NCI-H1930 (cell line): ENCODE measurements at places on chromosomes 1 and 21.

GRCh38 chr1:11441211-11441952, 37.6 kb upstream of the DISP3 start:
- no peak for DNase-seq

DNA sequence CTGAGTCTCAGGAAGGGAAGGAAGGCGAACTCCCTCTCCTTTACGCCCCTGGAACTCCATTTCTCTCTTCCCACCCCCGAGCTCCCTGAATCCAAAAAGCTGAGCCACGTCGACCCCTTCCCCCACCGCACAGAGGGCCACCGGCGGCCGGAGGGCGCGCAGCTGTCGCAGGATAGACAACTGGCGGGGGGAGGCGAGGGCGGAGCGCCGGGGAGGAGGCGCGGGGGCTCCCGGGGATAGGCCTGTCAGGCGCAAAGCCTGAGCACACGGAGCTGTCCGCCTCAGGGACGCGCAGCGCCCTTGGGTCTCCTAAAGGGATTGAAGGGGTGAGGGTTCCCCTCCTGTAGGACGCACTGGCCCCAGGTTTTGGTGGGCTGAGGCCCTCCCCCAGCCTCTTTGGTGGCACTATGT, 752 bp upstream of the ACTA1 start:
- DNase-seq, result no peak

DNA sequence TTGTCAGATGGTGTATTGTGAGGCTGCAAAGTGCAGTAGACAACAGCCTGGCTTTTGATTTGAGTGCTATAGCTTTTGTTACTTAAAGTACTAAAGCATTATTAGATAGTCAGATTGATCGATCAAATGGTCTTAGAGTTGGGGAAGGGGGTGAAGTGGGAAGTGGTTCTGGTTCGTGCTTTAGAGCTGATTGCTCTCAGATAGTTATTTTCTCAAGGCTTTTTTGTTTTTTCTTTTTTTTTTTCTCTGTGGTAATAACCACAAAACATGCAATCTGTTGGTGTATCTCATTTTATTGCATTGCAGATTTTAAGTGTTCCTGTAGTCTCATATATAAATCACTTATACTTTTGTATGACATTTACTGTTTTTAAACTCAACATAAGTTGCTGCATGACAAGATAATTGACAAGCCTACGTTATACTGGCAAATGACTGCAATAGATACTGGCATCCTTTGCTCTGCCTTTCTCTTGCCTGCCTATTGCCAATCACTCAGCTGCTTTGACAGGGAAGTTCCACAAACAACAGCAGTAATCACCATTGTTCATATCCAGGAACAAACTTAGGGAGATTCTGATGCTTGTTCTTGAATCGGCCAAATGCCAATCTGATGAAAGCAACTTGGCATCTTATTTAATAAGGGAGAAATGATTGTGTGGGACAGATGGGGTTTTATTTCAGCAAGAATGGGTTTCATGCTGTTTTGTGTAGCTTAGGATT, 125.0 kb upstream of the B3GALT2 start:
- DNase-seq, result no peak

- DNase-seq, result no peak
Measured at GRCh38 chr1:2105781-2106524, 55.7 kb downstream of the PRKCZ start.

GRCh38 chr1:9849691-9850441, 26.1 kb upstream of the CLSTN1 start:
- DNase-seq, result no peak

DNA sequence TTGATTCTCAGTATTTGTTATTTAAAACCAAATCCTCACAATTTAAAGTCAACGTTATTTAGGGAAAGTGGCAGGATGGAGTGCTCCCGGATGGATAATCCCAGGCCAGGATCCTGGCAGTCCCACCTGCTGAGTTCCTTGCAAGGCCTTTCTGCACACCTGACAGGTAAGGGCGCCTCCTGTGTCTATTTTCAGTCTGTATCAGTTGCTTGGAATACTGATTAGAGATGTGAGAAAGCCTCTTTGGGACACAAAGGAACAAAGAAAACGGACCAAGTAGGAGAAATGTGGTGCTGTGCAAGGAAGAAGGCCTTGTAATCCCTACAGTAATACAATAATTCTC, 12.2 kb downstream of the STYXL2 start:
- DNase-seq, result no peak
